ENCODE measurements at places on chromosomes 7 and 10.

DNA sequence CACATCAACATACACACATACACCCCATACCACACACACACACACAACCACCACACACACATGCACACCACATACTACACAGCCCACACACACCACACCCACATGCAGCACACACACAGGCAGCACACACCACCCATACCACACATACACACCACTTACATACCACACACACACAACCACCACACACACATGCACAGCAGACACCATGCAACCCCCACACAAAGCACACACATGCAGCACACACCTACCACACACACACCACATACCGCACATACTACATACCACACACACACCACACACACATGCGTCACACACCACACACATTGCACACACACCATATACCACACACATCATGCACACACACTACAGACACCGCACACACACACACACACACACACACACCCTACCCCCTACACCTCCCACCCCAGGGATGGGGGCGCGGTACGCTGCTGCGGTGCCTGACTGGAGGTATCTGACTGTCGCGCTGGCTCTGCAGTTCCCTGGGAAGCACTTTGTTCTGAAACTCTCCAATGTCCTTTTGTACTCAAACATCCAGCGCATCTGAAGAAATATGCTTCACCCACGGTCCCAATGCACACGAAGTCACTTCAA lies 5.4 kb upstream of the TRPV6 start:
- DNase-seq = no peak

DNA sequence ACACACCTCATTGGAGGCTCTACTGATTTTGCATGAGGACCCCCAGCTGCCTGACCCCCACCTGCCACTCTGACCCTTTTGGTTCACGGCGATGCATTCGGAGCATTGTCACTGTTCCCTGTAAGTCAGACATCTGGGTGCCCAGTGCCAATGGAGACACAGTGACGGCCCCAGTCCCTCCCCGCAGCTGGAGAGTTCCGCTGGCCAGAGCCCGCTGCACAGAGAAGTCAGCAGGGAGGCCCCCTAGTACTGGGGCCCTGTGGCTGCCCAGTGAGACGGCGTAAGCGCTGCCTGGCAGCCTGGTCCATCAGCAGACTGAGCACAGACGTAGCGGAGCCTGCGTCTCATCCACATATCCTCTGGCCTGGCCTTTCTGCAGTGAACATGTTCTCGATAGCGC lies 77.5 kb downstream of the NKX6-2 start:
- DNase-seq = no peak

DNA sequence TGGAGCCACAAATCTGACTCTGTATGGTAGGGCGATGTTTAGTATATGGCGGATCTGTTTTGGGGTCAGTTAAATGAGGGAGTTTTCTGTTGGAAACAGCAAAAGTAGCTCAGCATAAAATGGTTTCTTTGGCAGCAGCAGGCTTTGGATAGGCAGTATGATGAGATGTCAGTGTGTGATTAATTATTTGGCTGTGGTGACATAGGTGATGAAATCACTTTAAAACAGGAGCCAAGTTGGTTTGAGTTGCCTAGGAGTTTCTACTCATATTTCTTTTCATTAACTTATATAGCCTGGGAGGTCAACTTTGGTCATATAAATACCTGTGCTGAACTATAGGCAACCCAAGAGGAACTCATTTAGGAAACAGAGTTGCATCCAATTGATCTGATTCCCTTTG lies 291.2 kb downstream of the LRMDA start:
- DNase-seq = no peak

- DNase-seq = no peak
These were observed 56.3 kb downstream of the NUDCD3 start for GRCh38 chr7:44434201-44434600.

DNA sequence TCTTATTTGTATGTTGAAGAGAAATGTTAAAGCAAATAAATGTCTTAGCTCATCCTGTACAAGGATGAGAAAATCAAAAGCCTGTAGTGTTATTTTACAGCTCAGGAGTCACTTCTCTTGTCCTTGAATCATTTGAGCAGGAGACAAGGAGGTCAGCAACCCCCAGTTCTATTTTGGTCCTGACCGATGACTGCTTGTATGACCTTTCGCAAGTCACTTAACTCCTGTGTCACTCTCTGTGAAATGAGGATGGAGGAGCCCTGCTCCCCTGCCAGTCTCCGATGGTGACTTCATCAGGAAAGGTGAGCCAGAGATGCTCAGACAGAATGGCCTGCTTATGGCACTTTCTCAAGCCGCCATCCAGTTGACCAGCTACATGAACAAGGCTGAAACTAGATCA lies 101.0 kb downstream of the CELF2 start:
- no peak for DNase-seq

- no peak for DNase-seq
These were observed 147.9 kb downstream of the ARHGAP12 start for GRCh38 chr10:31780717-31781116.

GRCh38 chr7:159126311-159127260 lies 18.1 kb downstream of the VIPR2 start:
- DNase-seq = no peak

- DNase-seq = no peak
These were observed 533.5 kb downstream of the PTPRN2 start for GRCh38 chr7:158054081-158054480.

DNA sequence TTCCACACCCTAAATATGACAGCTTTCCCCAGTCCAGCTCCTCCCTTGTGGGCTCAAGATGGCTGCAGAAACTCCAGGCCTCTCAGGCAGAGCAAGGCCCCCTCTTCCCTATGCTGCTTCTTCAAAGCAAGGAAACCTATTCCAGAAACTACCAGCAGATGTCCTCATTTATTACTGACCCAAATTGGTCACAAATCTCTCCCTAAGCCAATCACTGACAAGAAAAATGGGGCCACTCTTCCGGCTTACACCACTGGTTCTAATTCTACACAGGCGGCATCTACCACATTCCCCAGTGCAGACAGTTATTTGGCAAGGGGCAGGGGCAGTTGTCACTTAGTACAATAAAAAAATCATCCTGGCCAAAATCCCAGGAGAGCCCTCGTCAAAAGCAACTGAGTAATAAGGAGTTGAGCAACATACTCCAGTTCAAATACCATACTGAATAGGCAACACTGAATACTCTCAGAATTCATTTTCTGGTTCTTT lies 150.4 kb downstream of the SFMBT2 start:
- DNase-seq = no peak

GRCh38 chr7:140322759-140323158 lies 75.6 kb downstream of the SLC37A3 start:
- DNase-seq = no peak

DNA sequence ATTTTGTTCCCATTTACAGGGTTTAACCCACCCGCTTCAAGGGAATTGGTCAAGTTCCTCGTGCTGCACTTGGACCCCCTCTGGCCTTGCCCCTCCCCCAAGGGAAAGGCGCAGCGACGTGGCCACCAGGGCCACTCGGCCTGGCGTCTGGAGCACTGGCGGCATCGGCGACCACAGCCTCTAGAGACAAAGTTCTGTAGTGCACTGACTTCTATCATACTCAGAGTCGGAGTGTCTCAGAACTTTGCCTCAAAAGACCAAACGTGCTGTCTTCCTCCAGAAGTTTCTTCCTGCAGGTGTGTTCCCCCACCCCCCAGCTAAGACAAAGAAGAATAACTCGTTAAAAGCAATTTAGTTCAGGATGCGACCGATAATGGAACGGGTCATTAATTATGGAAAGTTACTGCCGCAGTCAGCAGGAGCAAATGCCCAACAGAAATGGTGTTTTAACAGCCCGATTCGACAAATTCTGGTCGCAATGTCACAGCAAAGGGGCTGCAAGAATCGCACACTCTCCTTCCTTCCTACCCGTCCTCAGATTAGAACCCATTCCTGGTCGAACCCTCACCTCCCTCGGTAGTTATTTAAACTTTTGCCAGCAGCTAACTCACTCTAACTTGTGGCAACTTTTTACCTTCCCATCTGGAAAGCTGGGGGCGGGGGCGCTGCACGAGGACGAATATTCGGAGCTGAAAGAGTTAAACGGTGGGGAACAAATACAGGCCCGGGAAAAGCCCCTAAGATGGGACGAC lies 202.1 kb upstream of the NFE2L3 start:
- no peak for DNase-seq

DNA sequence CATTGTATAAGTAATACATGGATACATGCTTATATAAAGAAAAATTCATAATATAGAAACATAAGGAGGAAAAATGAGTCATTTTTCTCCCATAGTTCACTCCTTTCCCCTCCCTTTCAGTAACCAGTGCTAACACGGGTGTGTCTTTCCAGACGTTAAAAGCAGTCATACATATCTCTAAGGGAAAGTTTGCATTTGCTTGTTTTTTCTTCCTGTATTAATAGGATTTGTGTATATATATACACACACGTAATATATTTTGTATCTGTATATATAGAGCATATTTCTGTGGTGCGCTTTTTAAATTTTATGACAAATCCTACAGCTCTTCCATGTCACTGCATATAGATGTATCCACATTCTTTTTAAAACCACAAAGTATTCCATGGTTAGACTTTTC lies 78.8 kb downstream of the RALA start:
- DNase-seq = no peak

- no peak for DNase-seq
These were observed 68.5 kb upstream of the EEPD1 start for GRCh38 chr7:36084485-36085091.

DNA sequence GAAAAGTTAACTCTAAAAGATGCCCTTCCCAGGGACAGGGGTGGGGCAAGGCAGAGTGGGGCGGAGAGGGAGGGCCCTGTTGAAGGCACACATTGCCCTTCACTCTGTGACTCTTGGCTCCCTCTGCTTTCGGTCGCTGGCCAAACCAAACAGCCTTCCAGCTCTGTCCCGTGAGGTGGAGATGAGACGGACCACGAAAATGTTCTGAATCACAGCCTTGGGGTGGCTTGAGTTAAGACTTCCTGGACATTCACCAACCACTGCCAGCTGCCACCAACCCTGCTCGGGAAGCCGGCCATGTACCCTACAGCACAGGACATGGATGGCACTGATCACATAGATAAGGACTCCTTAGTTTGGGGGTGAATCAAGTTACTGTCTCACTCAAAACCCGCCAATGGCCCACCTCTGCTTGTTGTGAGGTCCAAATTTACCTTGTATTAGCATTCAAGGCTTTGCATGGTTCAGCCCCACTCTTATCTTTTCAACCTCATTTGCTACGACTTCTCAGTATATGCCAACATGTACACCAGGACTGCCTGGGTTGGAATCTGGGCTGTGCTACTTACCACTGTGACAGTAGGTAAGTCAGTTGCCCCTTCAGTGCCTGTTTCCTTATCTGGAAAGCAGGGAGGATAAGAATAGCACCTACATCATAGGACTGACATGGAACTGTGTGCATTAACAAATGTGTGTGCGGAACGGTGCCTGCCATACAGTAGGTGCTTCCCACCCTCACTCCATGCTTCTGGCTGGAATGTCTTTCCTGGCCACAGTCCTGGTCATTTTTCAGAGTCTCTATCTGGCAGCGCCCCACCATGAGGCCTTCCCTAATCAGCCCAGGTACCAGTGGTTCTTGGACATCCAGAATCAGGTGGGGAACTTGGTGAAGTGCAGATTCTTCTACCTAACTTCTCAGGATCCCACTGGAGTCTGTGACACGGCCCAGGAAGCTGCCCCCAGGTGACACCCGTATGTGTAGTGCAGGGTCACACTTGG lies 28.0 kb downstream of the ITPRIP start:
- no peak for DNase-seq

DNA sequence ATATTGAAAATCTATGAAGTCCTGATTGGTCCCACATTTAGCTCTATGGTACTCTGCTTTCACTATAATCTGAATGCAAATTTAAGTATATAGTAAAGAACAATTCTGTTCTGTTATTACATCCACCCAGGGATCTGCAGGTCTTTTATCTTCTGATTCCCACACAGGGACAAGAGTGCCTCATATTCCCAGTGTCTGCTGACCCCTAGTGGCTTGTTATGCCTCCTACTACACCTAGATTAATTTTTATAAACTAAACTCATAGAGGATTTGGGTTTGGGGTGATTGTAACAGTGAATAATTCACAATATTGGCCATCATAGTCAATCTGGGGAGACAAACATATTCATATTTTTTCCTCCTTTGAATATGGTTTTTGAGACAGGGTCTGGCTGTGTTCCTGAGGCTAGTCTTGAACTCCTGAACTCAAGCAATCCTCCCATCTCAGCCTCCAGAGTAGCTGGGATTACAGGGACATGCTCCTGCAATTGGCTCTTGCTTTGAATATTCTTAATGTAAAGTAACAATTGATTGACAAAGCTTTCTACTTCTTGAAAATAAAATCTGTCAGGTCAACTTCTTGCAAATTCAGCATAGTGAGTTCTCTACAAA lies 282.1 kb downstream of the KCND2 start:
- DNase-seq = peak; percentile 0

DNA sequence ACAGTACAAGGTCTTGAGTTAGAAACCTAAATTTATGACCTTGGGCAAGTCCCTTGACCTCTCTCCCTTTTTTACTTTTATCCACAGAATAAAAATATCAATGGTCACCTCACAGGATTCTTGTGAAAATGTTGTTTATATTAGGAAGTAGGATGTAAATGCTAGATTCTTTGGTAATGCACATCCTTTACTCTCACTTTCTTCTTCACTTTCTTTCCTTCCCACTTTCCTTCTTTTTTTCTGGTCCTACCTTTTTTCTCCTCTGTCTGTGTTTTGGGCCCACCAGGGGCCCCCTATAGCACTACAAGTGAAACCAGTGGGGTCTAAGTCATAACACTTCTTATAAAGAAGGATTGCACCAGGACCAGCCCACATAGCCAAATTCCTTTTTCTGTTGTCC lies 12.1 kb downstream of the RPEL1 start:
- DNase-seq = no peak

DNA sequence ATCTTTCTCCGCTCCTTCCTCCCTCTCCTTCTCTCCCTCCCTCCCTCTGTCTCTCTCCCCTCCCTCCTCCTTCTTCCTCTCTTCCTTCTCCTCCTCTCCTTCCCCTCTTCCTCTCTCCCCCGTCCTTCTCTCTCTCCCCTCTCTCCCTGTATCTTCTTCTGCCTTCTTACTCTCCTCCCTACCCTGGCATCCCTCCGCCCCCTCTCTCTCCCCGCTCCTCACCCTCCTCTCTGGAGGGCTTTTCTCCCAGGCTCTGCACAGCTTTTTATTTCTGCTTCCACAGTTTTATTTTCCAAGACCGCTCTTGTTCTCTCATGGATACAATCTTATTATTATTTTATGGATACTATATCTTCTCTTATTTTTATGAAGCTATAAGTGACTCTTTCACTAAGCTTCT lies 32.6 kb downstream of the AP5Z1 start:
- DNase-seq = no peak

All from stimulated activated naive B cell treated with anti-CD40 and anti-IgM and Interleukin-4, amounts not matched to agents 10 μg/mL and 1 μg/mL and 100 μg/mL, for 72 hours (primary cell).